ENCODE measurements at places on chromosomes 1 and 21.

DNA sequence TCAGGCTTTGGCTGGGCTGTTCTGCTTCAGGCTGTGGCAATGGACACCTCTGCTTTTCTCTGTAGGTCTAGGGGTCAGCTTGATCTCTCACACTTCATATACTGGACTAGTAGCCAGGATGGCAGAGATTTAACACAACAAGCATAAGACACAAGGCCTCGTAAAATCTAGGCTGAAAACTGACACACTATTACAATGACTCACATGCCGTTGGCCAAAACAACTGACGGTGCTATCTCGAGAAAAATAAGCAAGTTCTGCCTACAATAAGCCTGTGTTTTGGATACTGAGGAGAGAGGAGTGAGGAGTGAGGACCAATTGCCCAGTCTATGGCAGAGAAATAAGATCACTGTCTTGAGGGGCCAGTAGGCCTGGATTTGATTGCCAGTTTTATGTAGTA, 840.7 kb upstream of the ADAMTS5 start:
- DNase-seq: no peak

DNA sequence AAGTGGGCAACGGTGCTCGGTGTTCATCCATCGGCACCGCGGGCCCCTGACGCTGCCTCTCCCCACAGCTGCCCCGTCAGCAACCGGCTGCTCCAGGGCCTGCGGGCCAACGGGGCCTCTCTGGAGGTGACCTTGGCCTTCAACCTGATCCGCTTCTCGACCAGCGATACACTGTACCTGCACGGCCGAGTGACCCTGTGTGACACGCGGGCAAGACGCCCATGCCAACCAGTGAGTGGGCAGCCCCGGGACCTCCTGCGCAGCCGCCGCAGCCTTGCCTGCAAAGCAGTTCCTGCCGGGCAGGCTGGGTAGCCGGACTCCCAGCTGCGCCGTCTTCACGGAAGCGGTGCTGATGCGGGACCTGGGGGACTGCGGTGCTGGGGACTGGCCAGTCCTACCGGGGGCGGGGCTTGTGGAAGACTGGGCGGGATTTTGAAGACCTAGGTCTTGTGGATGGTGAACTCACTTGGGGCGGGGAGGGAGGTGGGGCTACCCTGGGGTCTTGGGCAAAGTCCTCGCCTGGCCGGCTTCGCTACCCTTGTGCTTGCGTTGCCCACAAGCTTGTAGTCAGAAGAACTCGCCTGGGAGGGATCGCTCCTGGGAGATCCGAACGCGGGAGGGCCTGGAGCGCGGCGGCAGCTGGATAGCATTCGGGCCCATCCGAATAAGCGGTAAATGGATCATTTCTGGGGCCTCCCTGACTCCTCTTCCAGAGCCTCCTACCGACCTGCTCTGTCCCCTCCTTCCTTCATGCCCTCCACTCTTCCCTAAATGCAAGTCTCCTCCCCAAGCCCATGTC, 8.8 kb upstream of the CEP85 start:
- DNase-seq: peak; percentile 49

- DNase-seq: no peak
These were observed 18.6 kb downstream of the COA7 start for GRCh38 chr1:52679498-52679897.

DNA sequence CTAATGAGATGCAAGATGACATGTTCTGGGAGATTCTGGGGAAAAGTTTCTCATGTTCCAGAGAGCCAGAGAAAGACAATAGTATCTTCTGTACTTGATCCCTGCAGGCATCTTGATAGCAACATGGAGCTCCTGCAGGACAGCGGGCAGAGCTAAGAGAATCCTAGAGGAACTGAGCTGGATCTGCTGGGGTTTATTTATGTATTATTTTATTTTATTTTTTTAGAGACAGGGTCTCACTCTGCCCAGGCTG, 22.7 kb upstream of the SCAF4 start:
- no peak for DNase-seq

DNA sequence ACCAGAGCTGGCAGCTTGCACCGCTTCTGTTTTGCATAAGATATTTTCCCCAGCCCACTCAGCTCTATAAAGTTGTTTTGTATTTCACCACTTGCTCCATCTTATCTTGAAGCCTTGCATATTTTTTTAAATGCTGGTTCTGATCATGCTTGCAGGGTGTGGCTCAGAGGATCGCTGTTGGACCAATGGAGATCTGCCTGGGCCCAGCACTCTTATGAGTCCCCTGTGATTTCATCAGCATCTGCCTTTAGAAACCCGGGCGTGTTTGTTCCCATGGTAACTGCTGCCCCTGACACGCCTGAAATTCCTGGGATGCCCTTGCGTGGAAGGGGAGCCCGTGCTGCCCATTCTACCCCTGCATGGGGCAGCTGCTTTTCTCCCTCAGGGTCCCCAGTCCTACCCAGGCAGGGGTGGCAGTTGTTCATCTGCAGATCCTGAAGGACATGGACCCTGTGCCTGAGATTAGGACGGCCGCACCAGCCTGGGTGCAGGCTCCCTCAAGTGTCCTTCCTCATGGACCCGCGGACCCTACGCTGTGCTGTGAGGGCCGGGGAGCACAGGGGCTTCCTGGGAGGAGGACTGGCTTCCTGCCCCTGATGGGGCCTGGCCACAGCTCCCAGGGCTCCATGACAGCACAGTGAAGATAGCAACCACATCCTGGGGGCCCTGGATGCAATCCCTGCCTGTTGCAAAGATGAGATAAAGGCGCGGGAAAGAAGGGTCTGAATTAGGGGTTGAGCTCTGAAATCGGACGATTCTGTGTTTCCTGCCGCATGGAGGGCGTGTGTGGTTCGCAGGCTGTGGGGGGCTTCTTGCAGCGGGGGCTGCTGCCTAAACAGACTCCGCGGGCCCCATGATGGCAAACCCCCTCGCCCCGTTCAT, 226.5 kb downstream of the SDCCAG8 start:
- DNase-seq: no peak

- DNase-seq: no peak
These were observed 18.0 kb upstream of the MFSD2A start for GRCh38 chr1:39936724-39937491.

DNA sequence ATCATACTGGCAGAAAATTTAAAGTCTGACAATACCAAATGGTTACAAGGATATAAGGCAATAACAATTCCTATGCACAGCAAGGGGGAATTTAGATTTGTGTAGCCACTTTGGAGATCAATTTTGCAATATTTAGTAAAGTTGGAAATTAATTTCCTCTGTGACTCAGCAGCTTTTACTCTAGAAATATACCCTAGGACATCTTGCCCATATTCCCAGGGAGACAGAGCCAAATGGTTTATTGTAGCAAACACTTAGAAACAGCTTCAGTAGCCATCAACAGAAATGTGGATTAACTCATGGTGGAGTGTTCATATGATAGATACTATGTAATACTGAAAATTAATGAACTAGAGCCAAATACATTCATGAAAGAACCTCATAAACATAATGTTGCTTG, 104.6 kb downstream of the BACH1 start:
- no peak for DNase-seq

DNA sequence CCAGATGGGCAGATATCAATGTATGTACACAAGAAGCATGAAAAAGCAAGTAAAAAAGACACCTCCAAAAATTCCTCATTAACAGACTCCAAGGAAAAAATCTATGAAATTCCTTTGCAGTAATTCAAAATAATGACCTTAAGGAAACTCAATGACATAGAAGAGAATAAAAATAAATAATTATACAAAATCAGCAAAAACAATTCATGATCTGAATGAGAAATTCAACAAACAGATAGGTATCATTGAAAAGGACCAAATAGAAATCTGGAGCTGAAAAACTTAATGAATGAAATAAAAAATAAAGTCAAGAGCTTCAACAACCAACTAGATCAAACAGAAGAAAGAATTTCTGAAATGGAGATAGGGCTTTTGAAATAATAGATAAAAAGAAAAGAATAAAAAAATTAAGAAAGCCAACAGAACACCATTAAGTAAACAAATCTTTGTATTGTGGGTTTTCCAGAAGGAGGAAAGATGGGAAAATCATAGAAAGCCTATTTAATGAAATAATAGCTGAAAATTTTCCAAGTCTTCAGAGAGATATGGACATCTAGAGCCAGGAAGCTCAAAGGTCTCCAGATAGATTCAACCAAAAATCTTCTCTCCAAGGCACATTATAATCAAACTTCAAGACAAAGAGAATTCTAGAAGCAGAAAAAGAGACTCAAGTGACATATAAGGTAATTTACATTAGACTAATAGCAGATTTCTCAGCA, 52.0 kb upstream of the KCNK1 start:
- DNase-seq: no peak

DNA sequence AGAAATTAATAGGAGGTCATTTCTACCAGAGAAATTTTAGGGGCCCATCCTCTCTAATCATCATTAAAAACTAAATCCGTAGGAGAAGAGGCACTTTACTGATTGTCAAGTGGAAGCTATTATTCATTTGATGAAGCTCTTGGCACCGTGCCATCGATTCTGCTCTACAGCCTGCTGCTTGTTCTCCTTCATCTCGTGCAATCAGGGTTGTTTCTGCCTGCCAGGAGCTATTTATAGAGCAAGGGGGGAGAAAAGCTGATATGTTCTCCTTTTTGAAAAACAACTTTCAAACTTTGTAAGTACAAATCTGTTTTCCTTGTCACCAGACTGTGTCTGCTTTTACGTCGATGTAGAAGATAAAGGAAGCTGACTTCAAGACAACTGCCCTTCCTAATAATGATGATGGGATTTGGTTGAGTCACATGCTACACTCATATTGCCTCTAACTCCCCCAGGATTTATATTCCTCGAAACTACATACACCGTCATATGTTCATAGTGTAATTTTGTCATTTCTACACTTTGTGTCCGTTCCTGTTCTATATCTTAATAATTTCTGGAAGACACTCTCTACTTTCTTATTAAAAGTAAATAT, 169.6 kb upstream of the LHX8 start:
- DNase-seq: no peak

DNA sequence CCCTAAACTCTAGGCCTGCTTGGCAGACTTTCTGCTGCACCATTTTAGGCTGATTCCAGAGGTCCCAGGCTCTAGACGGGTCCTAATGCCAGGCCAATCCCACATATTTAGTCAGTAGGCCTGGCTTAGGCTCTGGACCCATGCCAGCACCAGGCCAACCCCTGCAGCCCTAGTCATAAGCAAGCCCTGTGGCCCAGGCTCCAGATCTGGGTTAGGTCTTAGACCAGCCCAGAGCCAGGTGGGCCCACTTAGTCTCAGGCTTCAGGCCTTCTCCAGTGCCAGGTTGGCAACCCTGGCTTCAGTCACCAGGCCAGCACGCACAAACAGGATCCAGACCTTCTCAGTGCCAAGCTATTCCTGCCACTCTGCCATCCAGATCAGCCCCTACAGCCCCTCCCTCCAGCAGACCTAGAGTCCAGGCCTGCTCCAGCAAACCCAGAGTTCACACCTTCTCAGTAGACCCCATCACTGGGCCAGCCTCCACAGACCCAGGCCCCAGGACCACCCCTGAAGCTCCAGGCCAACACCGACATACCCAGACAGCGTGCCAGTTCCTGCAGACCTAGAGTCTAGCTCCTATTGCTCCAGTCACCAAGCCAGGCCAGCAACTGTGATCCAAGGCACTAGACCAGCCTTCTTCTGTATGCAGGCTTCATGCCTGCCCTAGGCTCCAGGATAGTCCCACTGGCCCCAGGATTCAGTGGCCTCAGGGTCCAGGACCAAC, 467.6 kb downstream of the RWDD3 start:
- DNase-seq: no peak

- no peak for DNase-seq
These were observed 18.5 kb upstream of the LRRN2 start for GRCh38 chr1:204703826-204704612.

- DNase-seq: no peak
These were observed 909.1 kb downstream of the NCAM2 start for GRCh38 chr21:21907271-21907670.

Data from CD4-positive, alpha-beta T cell treated with Interferon alpha-2 for 1 hour (primary cell).